ENCODE measurements at places on chromosomes 6 and 20.
A peak's percentile ranks its signal among the peaks of the same experiment; 100 is the strongest.

- no peak for DNase-seq
Observed at GRCh38 chr20:17625246-17626051, 55.6 kb downstream of the DSTN start.

DNA sequence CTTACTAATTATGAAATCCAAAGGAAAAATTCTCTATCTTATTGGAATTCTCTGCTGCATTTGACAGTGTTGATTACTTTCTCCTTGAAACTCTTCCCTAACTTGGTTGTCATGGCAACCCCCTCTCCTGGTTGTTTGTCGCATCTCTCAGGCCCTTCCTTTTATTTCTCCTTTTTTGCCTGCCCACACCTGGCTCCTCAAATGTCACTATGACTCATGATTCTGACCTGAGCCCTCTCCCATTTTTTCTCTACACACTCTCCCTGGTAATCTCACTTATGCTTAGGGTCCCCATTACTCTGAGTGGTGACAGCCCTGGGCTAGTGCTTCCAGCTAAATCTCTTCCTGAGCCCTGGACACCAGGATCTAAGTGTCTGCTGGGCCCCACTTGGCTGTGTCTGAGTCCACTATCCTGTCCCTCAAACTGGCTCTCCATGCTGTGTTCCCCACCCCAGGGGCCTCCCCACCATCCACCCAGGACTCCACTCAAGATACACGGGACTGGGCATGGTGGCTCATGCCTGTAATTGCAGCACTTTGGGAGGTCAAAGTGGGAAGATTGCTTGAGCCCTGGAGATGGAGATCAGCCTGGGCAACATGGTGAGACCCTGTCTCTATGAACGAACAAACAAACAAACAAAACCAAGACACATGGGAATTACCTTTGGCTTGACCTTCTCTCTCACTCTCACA, 16.5 kb upstream of the NNAT start:
- DNase-seq, result no peak

GRCh38 chr6:160010067-160010466, 41.2 kb downstream of the IGF2R start:
- no peak for DNase-seq

GRCh38 chr20:313948-314347, 11.4 kb upstream of the SOX12 start:
- no peak for DNase-seq

GRCh38 chr6:124888581-124889371, 73.5 kb upstream of the RNF217 start:
- DNase-seq, result no peak

DNA sequence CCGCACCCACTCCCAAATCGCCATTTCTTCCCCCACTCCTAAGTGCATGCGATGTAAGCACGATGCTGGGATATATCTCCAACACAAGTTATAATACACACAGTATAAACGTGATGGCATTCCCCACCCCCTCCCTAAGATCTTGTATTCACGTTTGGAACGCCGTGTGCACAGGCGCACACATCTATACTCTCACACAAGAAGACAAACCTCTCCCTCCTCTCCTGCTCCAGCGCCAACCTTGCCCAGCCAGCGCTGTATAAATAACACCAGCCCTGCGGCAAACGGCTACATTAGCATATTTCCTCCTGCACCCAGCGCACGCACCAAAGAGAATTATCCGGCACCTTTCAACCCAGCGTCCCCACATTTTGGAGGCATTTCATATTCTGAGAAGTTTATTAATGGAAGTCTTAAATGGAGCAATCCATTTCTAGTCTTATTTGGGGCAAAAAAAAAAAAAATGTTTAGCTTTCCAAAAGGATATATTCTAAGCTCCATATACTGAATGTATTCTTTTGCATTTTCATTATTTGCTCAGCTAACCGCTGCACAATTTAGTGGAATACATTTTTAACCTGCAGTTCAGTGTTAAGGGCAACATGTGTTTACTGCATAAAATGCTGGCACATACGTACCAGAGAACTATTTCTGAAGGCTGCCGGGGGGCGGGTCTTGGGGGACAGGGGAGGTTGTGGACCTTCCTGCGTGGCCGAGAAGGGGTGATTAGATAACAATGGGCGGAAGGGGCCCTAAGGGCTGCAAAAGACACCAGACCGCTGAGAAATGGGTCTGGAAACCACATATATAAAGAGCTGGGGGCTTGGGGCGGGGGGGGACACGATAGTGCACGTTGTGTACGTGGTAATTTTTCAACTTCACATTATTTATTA, 1.1 kb upstream of the SLC22A23 start:
- no peak for DNase-seq

- DNase-seq, result no peak
Observed at GRCh38 chr20:41139227-41140093, 2.1 kb downstream of the PLCG1 start.

DNA sequence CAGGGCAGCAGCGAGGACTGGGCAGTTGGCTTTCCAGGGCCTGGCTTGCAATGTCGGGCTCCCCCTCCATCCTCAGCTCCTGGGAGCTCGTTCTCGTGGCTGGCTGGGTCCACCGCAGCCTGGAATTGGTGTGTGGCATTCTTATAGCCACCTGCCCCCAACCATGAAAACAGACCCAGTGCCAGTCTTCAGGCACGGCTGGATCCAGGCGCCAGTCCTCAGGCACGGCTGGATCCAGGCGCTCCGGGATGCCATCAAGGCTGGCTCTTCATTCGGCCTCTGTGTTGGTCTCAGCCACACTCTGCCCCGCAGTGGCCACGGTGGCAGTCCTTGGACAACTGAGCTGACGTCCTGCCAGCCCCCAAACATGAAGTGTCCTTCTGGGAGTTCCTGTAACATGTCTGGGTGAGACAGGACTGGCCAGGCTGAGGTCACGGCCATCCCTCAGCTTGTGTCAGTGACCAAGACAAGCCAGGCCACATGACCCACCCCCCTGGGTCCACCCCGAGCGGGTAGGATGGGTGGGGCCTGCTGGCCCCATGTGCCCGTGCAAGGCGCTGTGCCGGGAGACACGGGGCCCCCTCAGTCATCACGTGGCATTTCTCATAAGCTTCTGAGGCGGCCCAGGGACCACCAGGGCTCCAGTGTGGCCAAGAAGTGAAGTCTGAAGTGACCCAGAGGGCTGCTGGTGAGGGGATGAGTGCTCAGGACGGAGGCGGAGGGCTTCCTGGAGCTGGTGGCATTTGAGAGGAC, 99.0 kb downstream of the TAF4 start:
- no peak for DNase-seq

DNA sequence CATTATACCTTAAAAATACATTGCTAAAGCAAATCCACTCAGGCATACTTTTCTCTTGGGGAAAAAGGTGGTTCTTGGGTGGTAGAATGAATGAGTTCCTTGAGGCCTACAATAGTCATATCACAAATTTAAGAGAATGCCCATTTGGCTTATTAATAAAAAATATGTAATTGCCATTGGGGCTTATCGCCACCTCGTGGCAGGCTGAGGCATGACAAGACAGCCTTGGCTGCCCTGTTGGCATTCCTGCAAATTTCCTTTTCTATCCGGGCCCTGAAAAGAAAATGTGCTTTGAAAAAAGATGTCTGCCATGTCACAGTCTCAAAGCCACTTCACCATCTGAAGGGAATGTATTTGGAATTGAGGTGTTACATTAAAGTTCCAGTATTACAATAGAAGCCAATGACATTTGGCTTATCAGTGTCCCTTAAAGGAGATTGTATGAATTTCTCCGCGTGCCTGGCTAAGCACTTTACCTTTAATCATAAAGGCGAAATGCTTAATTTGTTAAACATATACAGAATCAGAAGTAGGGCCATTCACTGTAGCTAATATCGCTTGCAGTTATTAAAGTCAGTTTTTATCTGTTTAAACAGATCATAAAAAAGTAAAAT, 188.3 kb upstream of the ZFP64 start:
- DNase-seq, result no peak

- no peak for DNase-seq
Observed at GRCh38 chr6:131849799-131850198, 42.0 kb downstream of the ENPP1 start.

- no peak for DNase-seq
Observed at GRCh38 chr6:131040866-131041265, 22.2 kb downstream of the EPB41L2 start.

DNA sequence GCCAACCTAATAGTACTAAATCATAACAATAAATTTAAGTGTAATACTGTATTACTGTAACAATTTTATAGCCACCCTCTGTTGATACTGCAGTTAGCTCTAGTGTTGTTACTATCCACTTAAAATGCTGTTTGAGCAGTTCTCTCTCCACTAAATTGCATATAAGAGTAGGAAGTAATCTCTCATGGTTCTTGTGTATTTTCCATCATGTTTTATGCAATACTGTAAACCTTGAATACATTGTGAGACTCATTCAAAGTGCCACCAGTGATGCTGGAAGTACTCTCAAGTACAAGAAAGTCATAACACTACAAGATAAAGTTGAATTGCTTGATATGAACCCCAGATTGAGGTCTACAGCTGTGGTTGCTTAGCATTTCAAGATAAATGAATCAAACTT, 65.5 kb downstream of the WASF1 start:
- no peak for DNase-seq

DNA sequence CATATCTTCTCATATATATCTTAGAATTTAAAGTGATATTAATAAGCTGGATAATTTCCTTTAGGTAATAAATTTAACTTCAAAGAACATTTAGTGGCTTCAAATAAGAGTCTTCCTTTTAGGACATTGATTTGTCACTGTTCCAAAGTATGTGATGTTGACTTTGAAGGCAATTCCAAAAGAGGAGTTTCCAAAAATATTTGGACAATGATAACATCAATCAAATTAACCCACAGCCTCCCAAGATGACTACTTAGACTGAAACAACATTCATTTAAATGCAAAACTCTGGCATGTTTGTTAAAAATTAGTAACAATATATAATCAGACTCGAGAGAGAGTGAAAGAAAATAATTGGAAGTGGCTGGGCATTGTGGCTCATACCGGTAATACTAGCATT, 211.1 kb downstream of the OGFRL1 start:
- no peak for DNase-seq

GRCh38 chr6:148457137-148457842, 114.7 kb downstream of the SASH1 start:
- no peak for DNase-seq

DNA sequence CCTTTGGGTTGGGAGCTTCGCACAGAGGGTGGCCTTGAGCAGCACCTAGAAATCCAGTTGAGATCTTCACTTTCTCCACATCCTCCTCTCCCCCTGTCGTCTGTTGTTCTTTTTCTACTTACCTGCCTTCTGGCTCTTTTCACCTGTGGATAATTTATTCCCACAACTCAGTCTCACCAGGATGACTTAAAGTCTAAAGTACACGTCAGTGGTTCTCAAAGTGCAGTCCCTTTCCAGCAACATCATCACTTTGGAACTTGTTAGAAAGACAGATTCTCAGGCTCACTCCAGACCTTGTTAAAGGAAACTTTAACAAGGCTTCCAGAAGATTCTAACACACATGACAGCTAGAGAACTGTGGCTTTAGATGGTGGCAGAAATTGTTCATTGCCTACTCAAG, 27.7 kb upstream of the BCAS1 start:
- DNase-seq, result no peak

- peak; percentile 33 for DNase-seq
Observed at GRCh38 chr6:36682328-36683144, 4.0 kb downstream of the CDKN1A start.

- DNase-seq, result no peak
Observed at GRCh38 chr6:79391480-79391879, 145.8 kb downstream of the LCA5 start.

DNA sequence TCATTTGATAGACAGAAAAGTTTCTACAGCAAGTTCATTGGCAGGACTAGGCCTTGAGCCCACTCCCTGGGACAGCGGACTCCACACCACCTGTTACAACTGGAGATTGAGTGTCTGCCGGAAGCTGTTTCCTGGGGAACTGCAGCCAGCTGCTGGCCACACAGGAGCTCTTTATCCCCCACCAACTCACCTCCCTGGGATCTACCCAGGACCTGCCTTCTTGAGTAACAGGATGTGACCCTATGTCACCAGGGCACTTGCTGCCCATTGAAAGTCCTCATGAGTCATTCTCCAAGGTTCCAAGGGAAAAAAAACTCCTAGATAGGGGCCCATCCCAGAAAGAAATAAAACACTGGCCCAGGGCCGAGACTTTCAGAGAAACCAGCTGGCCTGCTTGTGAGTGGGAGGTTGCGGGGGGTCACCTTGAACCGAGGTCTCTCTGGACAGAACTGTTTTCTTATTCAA, 37.4 kb upstream of the SLC9A8 start:
- DNase-seq, result no peak

DNA sequence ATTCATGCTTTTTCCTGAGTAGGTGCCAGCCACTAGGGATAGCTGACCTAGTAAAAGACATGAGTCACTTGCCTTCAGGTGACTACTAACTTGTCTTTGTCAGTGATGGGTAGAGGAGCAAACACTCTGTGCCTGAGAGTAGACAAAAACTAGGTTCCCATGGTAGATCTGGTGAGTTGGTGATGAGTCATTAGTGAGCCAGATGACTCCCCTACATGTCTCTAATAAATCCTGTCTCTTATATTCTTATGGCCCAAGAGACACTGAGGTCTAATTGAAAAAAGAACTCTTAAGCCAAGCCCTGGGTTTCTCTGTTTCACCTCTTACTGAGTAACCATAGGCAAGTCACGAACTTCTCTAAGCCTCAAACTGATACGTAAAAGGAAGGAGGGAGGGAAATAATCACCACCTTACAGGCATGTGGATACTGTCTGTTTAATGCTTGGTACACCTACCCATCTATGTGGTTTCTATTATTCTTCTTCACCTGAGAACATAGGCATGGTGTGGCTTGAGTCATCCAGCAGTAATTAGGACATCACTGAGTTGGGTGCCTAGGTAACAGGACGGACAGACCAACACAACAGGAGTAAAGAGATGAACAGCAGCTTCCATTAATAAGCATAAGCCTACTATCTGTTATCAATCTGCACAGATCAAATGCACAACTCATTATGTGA, 20.3 kb downstream of the TTPAL start:
- no peak for DNase-seq

DNA sequence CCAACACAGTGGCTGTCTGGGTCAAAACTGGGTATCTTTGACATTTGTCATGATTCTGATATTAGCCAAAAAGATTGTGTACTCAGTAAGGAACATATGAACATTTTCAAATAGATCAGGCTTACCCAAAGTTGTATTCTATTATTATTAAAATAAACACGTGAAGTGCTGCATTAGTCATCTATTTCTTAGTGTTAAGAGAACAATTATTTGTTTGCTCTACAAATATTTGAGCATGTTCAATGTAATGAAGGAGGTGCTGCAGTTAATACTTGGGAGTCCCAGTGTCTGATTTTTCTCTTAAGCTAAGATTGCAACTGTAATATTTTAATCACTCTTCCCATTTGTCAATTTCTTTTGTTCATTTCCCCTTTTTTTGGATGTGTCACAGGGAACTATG, 28.2 kb downstream of the CNR1 start:
- DNase-seq, result no peak

- DNase-seq, result no peak
Observed at GRCh38 chr6:99689916-99690685, 83.5 kb downstream of the PRDM13 start.

DNA sequence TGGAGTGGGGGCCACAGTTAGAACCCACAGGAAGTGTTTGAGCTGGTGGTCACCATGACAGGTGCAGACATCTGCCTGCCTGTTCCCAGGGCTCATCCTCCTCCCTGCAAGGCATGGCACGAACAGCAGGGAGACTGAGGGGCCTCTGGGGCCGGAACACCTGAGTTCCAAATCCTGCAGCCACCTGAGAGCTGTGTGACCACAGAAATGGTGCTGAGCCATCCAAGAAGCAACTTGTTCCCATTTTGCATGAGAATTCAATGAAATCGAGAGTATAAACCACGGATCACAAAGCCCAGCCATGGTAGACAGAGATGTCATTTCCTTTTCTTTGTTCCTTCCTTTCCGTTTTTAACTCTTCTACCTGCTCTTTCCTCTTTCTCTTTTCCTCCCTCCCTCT, 268.6 kb downstream of the FOXA2 start:
- DNase-seq, result no peak
